Activated CD4-positive, alpha-beta T cell treated with anti-CD3 and anti-CD28 coated beads, Interleukin-2, Interleukin-6, amounts not matched to agents 100 ng/mL and 50 ng/mL, durations not matched to agents 16 hours and 8 hours (primary cell): ENCODE measurements at places on chromosomes 4 and X.

GRCh38 chrX:118682258-118683014 is 45.0 kb upstream of the IL13RA1 start:
- DNase-seq, result no peak

GRCh38 chrX:153496590-153496959 is 1.8 kb downstream of the BGN start:
- no peak for DNase-seq

GRCh38 chr4:88623097-88623496 is 30.8 kb downstream of the HERC3 start:
- DNase-seq, result no peak

DNA sequence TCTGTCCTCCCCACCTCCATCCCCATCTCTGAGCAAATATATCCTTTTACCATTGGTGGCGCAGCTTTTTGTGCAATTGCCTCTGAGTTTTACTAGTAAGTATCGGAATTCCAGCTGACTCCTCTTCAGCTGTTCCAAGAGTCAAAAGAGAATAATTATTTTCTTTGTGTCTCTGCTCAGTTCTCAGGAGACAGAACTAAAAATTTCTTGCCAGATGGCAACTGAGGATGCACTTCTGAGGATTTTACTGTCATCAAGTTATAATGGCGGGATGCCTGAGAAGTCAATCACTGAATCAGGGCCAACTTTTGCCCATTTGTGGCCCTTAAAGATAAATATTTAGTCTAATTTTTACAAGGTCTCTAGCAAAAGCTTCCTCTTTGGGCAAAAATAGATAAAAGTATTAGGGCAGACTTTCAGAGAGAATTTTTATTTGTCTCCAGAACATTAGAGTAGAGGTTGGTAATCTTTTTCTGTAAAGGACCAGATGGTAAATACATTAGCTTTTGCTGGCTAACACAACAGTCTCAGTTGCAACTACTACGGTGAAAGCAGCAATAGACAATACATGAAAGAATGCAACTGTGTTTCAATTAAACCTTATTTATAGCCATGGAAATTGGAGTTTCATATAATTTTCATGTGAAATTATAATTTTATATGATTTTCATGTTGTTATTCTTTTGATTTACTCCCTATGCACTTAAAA is 15.6 kb upstream of the ADGRA3 start:
- no peak for DNase-seq

DNA sequence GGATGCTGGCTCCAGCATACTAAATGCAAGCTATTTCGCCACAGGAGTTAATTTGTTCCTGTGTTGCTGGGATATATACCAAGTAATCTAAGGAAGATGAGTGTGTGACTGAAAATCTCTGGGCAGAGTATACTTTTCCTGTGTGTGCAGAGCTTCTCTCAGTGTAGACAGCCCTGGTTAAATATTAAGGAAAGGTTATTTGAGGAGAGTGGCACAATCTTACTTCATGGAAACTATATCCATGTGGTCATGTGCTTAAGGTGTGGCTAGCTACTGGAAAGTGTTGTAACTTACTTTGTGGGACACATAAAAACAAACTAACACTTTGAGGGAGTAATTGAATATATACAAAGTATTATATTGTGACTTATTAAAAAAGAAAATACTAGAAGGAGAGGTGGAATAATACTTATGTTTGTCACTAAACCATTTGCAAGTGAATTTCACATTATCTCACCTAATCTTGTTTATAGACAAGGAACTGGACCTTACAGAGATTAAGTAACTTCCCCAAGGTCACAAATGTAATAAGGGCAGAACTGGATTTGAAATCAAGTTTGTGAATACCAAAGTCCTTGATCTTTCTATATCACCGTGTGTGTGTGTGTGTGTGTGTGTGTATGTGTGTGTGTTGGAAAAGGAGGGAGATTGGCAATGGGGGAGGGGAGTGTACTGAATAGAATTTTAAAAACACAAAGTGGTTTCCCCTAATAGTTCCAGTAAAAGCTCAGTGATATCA is 408.2 kb upstream of the NR3C2 start:
- no peak for DNase-seq

DNA sequence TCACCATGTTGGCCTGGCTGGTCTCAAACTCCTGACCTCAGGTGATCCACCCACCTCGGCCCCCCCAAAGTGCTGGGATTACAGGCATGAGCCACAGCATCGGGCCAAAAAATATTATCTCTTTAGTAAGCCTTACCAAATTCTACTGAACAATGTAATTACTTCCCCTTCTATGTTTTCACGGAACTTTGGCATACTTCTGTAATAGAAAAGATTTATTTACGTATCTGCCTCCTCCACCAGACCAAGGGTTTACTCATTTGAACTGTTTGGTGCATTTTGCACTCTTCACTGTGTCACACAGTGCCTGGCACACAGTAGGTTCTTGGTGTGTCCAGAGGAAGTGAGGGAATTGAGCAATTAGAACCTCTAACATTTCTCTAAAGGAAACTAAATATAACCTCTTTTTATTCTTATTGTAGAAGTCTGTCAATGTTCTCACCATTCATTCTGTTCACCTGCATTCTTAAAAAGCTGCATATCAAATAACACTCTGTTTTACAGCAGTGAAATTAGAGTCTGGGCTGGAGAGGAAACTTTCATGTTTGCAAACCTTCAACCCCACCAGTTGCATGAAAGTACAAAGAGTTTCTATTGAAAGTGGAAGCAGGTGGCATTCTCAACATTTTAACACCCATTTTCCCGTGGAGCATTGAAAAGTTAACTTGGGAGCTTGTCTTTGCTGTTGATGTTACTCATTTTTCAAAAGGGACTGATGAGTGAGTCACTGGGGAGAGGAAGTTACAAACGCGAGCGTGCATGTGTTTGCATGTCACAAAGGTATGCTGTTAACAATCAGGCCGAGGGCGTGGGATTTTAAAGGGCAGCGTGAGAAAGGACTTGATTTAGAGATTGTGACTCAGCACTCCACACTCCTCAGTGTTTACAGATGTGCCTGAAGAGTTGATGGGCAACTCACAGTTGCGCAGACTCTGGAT is 314.1 kb downstream of the STK32B start:
- DNase-seq, result no peak

DNA sequence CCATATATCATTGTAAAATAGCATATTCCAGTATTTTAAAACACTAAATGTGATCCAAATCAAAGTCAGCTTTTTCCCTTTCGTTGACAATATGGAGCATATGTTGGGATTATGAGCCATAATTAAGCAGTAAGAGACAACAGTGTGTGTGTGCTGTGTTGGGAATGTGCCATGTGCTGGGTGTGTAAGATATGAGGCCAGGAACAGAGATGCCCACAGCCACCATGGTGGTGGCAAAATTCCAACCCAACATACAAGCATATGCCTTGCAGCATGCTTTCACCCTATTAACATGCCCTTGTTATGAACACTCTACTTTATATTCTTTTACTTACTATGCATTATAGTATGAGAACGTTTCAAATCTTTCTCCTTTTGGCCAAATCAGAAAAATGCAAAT is 1560.4 kb upstream of the TENM3 start:
- DNase-seq, result no peak

DNA sequence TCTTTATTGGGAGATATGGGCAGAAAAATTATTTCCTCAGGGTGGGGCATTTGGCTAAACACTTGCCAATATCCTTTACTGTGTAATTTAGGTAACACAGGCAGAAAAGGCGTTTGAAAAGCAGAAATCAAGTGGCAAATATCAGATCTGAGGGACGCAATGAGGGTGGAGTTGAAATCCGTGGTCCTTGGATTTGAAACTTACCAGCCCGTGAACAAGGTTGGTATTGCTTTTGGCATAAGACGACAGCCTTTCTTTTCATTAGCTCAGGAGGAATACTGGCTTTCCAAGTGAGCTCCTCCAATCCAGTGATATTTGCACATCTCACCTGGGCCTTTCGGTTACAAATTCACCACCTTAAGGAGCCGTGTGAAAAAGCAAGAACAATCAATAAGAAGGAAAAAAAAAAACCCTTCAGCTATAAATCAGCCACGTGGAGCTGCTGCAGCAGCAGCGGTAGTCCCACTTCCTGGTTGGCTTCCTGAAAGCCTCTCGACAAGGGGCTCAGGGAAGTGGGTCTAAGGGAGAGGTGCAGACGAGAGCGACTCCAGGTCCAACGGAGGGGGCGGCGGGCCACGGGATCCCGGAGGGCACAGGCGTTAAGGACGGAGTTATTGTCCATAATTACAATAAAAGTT is 734 bp upstream of the GALNT7 start:
- DNase-seq, result peak; percentile 43

DNA sequence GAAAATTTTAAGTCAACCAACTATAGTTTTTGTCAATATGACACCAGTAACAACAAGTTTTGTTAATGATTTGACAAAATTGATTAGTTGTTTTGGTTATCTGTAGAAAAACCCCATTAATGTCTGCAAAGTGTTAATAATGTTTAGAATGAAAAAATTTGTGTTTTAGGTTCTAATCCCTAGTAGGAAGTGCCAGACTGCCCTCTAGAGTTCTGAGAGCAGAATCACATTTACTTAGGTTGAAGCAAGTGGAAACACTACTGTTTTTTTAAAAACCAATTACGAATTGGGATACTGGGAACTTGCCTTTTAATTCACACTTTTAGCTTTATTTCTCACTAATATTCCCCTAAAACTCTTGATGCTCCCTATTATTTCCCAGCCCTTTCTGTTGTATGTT is 101.1 kb upstream of the CYLC1 start:
- DNase-seq, result peak; percentile 9

- DNase-seq, result no peak
Observed at GRCh38 chrX:68647156-68647957, at the start of gene STARD8. TSS of gene STARD8 (plus strand) at chrX:68647666. CDS start at chrX:68647883, 217 bp downstream.

DNA sequence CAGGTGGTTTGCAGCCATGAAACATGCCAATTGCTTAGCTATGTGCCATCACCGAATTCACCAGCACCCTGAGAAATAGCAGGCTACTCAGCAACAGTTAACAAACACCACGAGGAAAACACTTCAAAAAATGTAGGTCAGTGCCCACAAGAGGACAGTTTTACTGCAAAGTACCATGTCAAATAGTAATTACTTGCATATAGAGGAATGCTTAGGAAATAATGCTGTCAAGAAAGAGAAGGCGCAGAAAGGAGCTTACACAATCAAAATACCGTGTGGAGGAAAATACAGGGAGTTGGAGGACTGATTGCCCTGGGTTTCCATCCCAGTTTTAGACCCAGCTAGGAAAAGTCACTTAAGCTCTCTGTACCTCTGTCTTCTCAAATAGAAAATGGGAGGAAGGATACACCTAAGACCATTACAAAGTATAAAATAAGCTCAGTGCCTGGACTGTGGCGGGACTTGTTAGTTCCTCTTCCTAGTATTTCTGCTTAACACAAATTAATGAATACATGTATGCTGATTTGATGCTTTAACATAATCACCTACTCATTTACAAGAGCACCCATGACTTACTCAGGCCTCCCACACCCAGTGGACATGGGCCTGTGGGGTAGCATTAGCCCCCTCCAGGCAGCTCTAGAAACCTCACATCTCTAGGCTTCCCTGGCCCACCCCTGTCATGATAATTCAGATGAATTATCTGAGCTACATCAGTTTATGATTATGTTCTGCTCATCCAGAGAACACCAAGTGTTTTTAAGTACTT is 44.5 kb upstream of the IL21 start:
- no peak for DNase-seq

- no peak for DNase-seq
Observed at GRCh38 chr4:86089781-86090323, 270.0 kb downstream of the MAPK10 start.

- no peak for DNase-seq
Observed at GRCh38 chrX:16586377-16587112, 63.4 kb upstream of the S100G start.

GRCh38 chr4:25865586-25865985 is 2.8 kb upstream of the SEL1L3 start:
- DNase-seq, result no peak

DNA sequence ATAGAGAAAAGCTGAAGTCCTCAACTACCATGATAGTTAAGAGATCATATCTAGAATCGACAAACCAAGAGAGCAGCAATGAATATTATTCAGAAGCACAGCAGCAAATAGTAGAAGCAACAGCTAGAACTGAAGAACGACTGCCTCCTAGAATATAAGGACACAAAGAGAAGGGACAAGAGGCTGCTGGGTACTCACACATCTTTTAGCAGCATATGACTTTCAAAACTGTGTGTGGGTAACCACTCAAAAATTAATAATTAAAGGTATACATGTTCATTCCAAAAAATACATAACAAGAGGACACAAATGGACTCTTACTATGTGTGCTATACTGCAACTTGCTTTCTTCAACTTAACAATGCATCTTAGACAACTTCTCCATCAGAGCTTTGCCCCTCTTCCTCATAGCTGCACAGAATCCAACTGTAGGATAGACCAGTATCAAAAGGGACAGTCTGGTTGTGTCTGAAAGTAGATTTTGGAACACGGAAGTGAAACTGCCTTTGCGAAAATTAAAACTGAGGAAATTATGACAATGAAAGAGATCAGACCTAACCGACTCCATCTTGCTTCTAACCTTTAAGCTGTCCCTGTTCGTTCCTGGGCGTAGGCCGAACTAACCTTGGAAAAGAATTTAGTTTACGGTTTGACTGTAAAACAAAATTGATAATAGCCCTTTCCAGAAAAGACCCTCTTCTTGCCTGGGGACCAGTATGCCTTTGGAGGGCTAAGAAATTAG is 125.7 kb downstream of the SH3KBP1 start:
- no peak for DNase-seq

GRCh38 chrX:13284570-13284969 is 35.3 kb downstream of the ATXN3L start:
- DNase-seq, result no peak

DNA sequence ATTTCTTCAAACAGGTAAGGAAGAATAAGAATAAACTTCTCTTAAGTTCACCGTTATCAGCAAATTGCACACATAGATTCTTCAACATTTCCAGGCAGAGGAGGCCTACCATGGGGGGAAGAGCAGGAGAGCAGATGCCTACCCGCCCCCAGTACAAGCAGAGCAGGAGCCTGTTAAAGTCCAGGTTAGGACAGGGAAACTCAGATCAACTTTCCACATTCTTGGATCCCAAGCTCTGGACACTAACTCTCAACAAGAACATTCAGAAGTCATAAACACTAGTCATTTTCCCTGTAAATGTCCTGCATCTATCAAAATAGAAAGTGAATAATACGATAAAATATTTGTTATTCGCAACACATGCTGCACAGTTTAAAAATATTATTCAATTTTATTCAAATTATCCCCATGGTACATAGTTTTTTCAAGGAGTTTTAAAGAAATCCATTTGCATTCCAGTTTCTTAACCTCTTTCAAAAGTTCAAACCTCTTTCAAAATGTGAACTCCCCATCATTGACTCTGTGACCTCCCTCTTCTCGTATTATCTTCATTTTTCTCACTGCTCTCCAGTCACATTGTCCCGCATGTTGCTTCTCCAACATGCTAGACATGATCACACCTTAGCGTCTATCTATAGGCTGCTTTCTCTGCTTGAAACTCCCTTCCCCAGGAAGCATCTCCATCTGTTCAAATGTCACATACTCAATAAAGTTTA is 185.2 kb upstream of the NEIL3 start:
- no peak for DNase-seq

- no peak for DNase-seq
Observed at GRCh38 chr4:3237712-3238560, 11.0 kb upstream of the MSANTD1 start.
